HCEC 1CT (cell line): ENCODE measurements at places on chromosomes 1 and 21.

DNA sequence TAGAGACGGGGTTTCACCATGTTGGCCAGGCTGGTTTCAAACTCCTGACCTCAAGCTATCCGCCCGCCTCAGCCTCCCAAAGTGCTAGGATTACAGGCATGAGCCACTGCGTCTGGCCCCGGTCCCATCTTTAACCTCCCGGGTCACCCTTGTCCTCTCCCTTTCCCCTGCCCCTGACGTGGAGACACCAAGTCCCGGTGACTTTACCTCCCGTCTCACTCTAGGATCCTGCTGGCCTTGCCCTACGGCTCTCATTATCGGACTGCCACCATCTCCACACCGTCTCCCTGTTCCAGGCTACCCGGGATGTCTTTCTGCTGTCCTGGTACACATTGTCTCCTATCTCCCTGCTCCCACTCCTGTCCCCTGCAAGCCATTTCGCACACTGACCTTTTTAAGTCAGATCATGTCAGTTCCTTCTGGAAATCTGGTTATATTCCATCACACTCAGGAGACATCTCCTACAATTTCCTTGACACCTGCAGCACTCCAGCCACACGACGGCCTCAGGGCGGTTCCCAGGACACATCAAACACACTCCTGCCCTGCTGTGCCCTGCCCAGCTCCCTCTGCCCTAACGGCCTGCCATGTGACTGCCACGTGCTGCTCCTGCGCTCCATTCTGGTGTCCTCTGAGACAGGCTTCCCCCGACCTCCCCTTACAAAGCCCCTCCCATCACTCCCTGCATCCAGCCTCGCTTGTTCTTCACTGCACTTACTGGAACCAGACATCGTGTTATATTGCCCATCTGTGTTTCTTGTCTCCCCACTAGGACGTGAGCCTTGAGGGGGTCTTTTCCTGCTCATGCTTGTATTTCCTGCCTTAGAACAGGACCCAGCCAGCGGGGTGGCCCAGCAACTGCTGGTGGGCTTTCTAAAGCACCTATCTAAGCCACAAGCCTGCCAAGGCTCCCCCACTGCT lies 32.7 kb downstream of the TTC39A start:
- DNase-seq = no peak

DNA sequence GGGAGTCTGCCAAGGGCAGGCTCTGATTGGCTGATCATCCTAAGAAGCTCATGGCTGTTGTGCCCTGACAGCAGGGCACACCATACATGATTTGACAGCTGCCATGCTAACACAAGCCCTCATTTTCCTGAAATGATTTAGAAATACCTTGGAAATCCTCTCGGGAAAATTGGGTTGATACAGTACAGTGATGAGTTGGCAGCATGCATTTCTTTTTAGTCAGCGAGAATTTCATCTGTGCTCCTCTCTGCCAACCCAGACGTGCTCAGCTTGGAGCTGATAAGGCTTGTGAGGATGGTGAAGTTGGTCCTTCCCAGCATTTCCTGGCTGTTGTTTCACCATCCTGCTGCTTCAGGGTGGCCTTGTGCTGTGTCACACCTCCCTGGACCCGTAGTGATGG lies 22.6 kb upstream of the KCNQ4 start:
- no peak for DNase-seq

GRCh38 chr1:71304125-71304524 lies 223.3 kb upstream of the ZRANB2 start:
- DNase-seq = peak; percentile 25

- no peak for DNase-seq
Observed at GRCh38 chr1:24553931-24554330, 2.0 kb upstream of the NCMAP start.

DNA sequence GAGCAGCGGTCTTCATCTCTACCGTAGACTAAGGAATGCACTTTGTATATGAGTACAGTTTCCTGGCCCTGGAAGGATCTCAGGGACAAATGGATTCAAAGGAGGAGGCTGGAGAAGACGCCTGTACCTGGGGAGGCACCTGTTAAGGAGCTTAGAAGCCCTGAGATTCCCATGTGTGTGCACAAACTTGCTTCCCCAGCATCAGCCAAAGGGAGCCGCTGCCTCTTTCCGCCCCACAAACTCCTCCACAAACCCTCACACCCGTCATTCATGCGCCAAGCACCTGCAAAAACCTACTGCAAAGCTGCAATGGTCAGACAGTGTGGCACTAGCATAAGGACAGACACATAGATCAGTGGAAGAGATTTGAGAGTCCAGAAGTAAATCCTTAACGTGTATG lies 54.5 kb downstream of the RRAGC start:
- no peak for DNase-seq

- peak; percentile 79 for DNase-seq
Observed at GRCh38 chr1:94636624-94637023, 95.1 kb upstream of the F3 start.

GRCh38 chr1:179867493-179868330 lies 9.9 kb downstream of the TOR1AIP2 start:
- peak; percentile 49 for DNase-seq

GRCh38 chr1:172531412-172532182 lies 1.4 kb upstream of the SUCO start:
- DNase-seq = no peak

DNA sequence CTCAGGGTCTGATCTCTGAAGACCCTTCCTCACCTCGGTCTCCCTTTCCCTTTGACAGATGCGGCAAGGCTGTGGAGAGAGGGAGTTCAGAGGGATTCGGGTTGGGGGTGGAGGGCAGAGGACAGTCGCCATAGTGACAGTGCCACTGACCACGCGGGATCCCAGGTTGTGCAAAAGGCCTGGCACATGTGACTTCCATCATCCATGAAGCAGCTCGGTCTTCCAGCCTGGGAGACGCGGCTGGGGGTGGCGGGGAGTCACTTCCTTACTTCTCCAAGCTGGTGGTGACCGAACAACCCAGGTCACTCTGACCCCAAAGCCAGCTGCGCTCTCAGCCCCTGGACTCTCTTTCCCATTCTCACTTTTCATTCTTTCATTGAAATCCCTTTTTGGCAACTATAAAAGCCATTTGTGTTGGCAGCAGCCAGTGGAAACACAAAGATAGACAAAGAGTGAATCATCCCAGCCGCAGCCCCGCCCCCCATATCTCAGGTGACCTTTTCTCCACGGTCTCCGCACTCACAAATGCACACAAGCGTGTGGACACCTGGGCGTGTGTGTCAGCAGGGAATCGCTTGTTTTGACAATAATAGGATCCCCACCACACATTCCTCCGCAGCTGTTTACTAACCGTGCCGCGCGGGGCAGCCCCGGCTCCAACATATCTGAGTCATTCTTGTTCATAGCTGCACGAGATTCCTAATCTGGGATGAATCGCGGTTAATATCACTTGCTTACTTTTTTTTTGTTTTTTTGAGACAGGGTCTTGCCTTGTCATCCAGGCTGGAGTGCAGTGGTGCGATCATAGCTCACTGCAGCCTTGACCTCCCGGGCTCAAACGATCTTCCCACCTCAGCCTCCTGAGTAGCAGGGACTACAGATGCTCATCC lies 68.3 kb downstream of the DHRS3 start:
- DNase-seq = peak; percentile 84

- no peak for DNase-seq
Observed at GRCh38 chr1:100053119-100053518, 79.6 kb downstream of the SASS6 start.

DNA sequence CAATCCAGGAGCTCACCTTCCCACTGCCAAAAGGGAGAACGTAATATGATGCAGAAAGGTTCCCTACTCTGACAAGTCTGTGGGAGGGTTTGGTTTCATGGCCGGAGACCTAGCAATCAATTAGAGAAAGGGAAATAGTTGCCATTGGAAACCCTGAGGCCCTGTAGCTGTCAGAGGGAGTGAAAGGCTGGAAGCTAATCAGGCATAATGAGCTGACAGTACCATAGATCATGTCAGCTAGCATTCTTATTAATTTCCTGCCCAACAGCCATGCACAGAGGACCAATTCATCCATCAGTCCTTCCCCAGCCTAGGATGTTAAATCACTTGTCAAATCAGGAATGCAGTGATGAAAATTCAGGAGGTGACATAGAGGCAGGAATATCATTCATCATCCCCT lies 527.3 kb downstream of the PLPP3 start:
- DNase-seq = no peak

DNA sequence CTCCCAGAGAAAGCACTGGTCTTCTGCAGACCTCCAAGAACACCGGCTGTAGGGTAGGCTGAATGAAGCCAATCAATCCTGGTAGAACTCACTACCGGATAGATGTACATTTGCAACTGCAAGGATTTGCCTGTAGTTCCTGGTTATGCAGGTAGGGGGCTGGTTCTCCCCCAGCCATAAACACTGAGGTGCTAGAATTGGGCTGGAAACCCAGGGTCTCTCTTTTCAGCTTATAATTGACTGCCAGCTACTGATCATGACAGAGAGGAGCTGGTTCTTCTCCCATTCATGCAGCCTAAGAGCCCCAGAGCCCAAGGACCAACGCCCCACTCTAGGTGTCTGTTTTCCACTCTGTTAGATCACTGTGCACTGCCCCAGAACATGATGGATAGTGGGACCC lies 21.5 kb upstream of the MTARC2 start:
- DNase-seq = no peak

GRCh38 chr1:186454981-186455380 lies 5.9 kb downstream of the PDC start:
- DNase-seq = no peak

GRCh38 chr21:43733060-43733459 lies 14.1 kb downstream of the PDXK start:
- DNase-seq = no peak

- DNase-seq = no peak
Observed at GRCh38 chr21:45836268-45836655, 145.3 kb upstream of the COL6A1 start.

DNA sequence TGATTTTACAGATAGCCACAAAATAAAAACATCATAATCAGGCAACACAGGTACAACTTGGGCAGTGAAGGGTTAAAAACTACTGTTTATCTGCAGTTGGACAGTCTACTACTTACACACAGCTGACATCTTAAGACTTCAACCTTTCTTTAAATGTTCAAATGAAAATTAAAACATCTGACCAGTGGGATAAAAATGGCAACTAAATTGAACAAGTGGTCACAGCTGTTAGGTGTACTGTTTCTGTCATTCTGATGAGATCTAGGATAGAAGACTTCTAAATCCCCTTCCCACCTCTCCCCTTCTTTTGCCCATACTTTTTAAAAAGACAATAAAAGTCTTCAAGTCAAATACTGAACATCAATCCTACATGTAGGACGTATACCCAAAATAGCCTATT lies 56.2 kb downstream of the ENAH start:
- DNase-seq = no peak

DNA sequence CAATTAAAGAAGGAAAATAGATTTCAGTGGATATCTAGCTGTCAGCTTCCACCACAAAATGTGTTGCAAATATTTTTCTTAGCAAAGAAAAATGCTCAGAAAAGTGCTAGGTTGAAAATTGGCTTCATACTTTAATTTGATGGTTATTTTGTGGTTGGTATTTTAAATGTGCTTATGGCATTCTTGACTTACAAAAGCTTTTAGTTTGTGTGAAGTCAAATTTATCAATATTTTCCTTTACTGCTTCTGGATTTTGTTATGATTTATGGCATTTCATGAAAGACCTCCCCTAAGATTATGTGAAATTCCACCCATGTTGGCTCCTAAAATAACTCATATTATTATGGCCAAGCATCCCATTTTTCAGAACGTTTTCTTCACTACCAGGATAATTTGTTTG lies 51.5 kb downstream of the PSMG1 start:
- no peak for DNase-seq

- no peak for DNase-seq
Observed at GRCh38 chr1:201501812-201502510, 5.0 kb downstream of the CSRP1 start.
